Astrocyte of the cerebellum (primary cell): ENCODE measurements at places on chromosomes 2 and 18.

GRCh38 chr2:217396165-217396564, 536.3 kb upstream of the TNP1 start:
- no peak for DNase-seq

DNA sequence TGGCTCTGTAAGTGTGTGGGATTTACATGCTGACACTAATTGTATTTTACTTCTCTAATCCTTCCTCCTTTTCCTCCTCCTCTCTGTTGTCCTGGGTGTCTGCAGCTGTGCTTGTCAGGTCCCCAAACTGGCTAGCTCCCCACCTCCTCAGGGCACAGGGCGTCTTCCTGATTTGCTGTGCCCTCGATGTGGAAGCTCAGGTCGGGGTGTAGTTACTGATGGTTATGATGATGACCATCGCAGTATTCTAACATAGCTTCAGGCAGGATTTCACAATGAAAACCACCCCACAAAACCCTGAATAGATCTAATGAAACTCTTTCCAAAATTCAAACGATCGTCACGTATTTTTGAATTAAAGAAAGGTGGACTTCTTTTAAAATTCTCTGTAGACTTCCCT, 428.4 kb downstream of the TGIF1 start:
- no peak for DNase-seq

DNA sequence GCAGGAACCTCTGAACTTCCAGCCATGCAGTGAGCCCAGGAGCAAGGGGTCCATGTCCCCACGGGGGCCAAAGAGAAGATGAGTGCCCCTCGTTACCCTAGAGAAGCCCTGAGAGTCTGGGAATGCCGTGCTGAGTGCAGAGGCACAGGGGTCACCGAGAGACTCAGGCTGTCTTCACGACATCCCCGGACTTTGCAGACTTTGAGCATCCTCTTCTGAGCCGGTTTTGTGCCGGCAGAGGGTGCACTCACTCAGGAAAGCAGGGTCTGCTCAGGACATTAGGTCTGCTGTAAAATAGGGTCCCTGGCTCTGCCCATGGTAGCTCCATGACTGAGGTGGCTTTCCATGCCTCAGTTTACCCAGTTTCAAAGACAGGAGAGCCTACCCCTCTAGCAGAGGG, 71.0 kb downstream of the GALNT14 start:
- no peak for DNase-seq

DNA sequence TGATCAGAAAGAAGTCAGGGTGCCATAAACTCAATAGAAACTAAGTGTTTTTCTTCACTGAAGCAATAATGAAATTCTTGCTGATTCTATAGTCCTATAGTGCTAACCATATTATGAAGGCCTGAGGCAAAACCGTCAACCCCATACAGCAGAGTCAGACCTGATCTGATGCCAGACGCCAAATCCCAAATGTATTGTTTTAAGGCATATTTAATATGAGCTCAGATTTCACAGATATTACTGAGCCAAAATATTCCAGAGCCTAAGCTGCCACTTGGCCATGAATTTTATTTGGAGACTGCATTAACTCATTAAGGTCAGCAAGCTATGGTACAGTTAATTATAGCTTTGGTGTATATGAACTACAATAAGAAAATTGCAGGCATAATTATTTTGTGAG, 53.4 kb downstream of the SCN1A start:
- no peak for DNase-seq

DNA sequence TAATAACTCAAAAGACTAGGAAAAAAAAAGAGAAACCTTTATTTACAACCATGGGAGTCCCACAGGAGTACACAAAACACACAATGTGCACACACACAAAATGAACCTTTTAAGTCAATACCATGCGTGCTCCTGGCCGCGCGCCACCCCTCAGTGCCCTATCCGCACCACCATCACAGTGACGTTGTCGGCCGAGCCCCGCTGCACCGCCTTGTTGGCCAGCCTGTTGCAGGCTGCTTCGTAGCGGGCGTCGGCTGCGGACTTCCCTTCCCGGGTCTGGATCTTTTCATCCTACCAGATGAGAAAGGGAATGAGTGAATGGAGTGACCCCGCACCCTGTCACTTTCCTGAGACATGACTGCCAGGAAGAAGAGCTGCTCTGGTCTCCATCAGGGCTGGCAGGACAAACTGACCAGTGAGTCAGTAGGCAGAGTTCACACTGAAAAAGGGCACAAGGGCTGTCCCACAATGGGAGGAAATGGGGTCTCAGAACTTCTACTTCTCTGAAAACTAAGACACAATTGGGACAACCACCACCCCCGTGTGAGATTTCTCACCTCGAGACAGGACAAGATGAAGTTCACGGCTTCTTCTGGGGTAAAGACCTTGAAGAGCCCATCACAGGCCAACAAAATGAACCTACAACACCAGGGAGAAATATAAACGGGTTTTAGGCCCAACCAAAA, 11.8 kb downstream of the ERFE start:
- DNase-seq, result no peak

DNA sequence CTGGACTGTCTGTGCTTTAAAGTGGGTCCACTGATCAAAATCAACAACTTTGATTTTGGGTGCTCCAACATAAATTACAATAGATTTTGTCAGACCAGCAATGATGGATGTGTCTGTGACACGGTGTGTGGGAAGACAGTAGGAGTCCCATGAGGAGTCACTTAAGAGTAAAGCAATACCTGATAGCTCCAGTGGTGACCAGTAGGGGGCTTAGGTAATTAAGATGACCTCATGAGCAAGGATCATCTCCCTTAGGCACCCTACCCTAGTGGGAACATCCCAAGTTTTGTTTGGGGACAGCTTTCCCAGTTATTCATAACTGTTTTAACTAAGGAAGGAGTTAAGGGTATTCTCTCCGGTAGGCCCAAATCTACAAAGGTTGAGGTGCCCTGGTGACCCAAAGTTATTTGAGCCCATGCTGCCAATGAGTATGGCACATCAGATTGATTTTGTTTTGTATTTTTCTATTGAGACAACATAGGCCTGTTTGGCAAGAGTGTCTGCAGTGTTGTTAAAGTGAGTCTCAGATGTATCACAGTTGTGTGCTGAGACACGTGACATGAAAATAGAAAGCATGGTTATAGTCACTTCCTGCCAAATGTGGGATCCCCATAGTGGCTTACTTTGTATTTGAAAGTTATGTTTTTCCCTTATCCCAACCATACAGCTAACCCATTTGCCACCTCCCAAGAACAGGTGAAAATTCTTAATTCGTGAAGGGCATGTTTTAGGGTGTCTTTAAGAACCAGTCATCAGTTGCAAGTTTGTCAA, 1337.6 kb upstream of the SLC39A10 start:
- DNase-seq, result no peak

GRCh38 chr2:10446631-10447030, 1.5 kb downstream of the ODC1 start:
- DNase-seq, result no peak

GRCh38 chr2:42094114-42094513, 46.3 kb downstream of the PKDCC start:
- DNase-seq, result no peak

DNA sequence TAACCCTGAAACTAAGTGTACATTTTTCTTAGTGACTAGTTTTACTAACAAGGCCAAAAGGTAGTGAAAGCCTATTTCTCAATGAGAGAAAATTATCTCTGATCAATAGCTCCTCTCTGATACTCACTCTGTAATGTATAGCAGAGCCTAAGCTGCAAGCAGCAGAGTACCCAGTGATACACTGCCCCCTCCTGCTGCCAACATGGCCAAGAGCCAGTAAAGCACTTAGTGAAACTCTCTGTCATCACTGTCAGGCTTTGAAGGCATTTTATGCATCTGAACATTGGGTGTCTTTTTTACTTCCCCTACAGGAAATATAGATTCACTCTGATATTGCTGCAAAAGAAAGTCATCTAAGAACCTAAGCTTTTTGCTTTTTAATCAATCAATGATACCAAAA, 784.1 kb upstream of the CDH7 start:
- no peak for DNase-seq

GRCh38 chr2:127086990-127087790, 19.8 kb downstream of the BIN1 start:
- peak; percentile 87 for DNase-seq

DNA sequence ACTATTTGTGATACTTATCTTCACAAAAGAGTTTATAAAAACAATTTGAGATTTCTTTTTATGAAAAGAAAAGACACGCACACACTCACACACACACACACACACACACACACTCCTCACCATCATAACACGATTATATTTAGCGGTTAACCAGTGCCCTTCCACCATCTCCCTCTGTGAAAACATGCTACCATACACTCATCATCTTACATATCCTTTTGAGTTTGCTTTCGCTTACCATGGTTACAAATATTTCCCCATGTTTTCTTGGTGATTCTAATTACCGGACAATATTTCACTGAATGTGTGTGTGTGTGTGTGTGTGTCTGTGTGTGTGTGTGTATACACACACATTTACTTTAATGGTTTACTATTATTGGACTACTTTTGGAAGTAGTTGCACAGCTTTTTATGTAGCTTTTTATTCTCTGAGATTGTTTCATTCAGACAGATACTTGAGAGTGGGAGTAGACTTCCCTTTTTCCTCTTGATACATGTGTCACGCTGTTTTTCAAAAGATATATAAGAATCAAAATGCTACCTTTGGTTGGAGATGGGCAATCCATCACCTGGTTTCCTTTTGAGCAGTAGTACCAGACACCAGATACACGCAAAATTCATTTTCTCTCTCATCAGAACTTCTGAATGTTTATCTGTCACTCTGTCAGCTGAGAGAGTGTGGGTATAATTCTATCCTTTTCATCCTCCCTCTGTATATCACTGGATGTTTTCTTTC, 138.1 kb downstream of the SETBP1 start:
- no peak for DNase-seq

GRCh38 chr2:200310545-200310971, 4.1 kb downstream of the SPATS2L start:
- no peak for DNase-seq

GRCh38 chr2:198408171-198408570, 603.8 kb downstream of the PLCL1 start:
- no peak for DNase-seq

DNA sequence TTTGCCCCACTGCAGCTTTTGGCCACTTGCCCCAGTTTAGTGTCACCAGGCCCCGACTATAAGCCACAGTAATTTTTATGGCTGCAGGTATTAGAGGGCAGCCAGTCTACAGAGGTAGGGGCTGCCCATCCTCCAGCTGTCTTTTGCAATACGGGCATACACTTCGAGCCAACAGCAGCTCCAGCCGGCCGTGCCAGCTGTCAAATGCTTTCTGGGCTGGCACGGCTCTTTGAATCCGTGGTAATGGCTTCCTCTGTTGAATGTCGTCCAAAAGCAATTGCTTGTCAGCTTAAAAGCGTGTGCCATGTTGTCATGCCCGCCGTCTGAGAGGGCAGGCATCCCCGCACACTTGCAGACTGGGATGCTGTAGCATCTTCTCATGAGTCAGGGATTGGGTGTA, 41.3 kb downstream of the BCL2L11 start:
- DNase-seq, result no peak

DNA sequence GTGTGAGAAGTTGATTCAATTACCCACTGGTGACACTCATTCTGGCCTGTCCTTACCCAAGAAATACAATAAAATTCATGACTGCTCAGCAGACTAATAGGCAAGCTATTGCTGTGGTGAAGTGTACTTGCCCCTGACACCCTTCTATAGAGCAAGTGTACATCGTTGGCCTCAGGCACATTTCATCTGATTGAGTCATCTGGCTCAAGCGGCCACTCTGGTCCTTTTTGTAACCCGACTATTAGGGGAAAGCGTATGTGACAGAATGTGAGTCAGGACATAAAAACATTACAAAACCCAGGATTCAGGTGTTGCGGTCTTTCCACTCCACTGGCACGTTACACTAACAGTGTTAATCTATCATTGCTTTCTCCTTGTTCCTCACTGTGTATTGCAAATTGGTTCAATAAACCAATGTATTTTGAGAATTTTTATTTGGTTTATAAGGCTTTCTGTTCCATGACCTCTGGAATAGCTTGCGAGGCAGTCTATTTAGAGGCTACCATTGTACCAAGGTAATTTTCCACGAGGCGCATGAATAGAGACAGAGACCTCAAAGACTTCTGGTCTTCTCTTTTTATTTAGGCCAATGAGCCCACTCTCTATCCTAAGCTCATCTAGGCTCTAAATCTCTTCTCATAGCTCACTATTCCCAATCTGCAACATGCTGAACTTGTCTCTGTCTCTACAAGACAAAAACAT, 10.2 kb upstream of the TTC32 start:
- DNase-seq, result peak; percentile 80

GRCh38 chr2:199128476-199129229, 329.1 kb downstream of the SATB2 start:
- DNase-seq, result no peak

- DNase-seq, result no peak
Measured at GRCh38 chr2:100747996-100748615, 71.8 kb upstream of the NPAS2 start.

DNA sequence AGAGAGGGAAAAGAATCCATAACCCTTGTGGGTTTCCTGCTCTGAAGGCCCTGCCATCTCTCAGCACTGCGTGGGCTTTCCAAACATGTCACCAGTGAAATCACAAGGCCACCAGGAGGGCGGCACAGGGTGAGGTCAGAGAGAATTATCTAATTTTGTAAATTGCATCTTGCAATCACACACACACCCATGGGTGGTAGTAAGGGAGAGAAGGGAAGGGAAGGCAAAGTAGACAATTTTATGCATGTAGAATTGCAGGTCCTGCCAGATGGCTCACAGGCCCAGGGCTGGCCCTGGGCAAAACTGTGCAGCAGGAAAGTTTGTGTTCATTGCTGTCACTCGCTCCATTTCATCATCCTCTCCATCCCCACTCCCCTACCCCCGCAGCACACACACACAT, 21.0 kb upstream of the ZBTB7C start:
- no peak for DNase-seq

DNA sequence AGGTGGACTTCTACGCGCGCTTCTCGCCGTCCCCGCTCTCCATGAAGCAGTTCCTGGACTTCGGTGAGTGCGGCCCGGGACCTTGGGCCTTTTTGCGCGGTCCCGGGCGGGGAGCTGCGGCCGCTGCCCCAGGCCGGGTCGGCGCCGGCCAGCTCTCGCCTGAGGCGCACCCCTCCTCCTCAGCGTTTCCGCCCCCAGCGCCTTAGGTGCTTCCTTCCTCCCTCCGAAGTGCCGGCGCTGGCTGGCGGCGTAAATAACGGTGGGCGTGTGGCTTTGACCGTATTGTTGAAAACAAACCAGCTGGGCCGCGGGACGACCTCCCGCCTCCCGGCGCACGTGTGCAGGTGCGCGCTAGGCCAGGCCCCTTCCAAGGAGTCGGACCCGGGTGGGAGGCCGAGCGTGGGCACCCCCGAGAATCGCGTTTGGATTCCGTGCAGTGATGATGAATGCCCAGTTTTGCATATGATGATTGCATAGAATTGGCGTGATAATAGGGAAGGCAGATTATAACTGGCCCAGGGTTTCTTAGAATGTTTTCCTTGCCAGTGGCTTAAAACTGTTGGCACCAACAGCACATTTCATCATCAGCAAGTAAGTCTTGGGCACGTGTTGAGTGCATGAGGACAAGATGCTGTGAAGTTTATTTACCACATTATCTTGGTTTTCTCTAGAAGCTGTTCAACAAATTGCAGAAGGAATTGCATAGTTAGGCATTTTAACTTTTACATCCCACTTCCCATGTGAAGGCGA, 569 bp downstream of the PDK1 start:
- no peak for DNase-seq

- no peak for DNase-seq
Measured at GRCh38 chr2:223751012-223751411, 86.4 kb downstream of the AP1S3 start.
